HCEC 1CT (cell line): ENCODE measurements at places on chromosomes 5 and 9.

DNA sequence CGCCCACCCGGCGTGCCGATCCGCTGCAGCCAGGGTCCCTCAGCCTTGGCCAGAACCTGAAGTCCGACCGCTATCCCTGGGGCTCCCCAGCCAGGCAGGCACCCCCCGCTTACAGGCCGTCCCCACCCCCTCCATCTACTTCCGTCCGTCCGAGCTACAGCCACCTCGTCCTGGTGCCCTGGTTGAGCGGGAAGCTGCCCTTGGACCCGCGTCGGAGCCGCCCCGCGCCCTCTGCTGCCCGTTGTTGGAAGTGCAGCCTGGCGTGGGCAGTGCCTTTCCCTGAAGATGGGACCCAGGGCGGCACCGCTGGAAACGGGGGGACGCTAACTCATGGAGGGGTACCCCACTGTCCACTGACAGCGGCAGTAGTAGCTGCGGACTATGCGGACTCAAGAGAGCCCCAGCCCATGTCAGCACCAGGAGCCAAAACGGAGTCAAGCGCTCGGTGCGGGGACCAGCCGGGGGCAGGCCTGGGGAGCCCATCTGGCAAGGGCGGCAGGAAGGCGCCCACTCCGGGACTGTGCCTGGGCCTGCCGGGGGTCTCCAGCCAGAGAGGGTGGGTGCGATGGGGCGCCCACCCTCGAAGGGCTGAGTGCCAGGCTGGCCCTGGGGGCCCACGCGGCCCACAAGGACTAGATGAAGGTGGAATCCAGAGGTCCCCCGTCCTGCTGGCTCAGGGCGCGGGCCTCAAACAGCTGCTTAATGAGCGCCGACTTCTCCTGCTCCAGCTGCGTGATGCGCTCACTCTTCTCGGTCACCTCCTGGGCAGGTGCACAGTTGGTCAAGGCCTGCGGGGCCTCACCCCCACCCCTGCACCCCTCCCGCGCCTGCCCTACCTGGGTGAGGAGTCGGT, 6.1 kb downstream of the SAPCD2 start:
- DNase-seq: peak; percentile 56

DNA sequence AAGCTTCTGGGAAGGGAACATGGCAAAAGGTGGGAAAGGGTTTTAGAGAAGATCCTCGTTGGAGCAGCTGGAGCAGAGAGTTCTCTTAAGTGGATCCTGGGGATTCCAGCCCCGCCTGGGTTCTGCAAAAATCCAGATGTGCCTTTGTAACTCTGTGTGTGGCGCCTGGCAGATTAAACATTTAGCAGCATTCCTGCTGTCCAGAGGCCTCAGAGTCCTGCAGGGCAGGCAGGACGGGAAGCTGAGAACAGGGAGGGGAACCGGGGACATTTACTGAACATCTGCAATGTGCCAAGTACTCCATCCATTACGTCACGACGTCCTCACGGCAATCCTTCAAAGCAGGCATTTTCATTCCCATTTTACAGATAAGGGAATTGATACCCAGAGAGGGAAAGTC, 6.0 kb downstream of the EIF4E1B start:
- no peak for DNase-seq

DNA sequence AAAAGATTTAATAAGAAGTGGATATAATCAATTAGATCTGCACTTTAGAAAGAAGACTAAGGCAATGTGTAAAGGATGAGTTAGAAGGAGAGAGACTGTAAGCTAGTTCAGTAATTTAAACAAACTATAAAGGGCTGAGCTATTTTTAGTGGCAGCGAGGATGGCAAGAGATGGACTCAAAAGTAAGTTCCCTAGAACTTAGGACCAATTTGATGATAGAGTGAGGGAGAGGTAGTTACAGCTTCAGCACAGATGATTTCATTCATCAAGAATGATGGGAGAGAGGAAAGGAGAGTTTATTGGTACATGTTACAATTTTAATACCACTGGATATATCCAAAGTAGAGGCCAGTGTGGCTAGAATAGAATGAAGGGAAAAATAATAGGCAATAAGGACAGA, 19.1 kb downstream of the NADK2 start:
- no peak for DNase-seq

DNA sequence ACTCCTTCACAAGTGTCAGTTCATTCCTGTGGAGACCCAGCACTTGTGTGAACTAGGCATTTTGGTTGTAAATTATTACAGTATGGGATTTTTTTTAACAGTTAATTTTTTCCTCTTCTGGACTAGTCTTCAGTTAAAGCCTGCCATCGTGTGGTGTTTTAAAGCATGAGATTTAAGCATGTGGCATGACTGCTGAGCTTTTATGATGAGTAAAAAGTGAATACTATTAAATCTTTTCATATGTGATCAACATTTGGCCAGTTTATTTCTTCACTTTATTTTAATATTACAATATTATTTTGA, 25.0 kb downstream of the LMNB1 start:
- DNase-seq: peak; percentile 54

- DNase-seq: peak; percentile 6
Observed at GRCh38 chr5:45454114-45454513, 242.1 kb downstream of the HCN1 start.

- no peak for DNase-seq
Observed at GRCh38 chr5:56449071-56449640, 216.0 kb upstream of the ANKRD55 start.

DNA sequence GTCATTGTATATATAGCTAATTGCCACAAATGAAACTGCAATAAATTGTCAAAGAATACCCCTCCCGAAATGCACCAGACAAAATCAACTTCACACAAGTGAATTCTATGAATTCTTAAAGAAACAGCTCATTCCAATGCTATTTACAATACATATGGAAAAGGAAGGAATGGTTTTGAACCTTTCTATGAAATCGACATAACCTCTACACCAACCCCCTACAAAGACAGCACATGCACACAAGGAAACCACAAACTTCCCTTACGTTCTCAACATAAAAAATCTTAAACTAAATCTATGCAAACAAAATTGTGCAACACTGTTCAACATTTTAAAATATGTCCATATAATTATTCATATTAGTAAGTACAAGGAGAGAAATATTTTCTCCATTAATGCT, 39.2 kb downstream of the MARCHF11 start:
- peak; percentile 84 for DNase-seq

DNA sequence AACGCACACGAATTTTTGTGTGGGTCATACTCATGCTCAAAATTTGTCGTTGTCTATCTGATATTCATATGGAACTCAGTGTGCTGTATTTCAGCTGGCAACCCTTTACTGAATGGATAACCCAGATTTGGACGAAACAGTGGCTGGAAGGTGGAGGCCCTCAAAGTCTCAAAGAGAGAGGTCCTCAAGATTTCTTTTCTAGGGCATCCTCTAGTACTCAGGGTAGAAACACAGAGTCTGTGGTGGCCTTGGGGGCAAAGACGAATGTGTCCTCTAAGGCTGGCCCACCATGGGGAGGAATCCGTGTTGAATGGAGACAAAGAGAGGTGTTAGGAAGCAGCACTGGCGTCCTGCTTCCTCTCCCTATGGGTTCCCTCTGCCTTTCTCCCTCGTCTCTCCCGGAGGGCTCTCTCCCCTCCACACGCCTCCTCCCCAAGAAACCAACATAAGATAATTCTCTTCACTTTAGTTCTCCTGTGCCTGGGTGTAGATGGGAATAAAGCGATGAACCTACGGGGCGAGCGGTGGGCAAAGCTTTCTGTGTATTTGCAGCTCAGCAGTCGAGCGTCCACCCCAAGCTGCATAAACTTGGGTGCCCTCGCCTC, 333.7 kb downstream of the CWC27 start:
- peak; percentile 24 for DNase-seq

DNA sequence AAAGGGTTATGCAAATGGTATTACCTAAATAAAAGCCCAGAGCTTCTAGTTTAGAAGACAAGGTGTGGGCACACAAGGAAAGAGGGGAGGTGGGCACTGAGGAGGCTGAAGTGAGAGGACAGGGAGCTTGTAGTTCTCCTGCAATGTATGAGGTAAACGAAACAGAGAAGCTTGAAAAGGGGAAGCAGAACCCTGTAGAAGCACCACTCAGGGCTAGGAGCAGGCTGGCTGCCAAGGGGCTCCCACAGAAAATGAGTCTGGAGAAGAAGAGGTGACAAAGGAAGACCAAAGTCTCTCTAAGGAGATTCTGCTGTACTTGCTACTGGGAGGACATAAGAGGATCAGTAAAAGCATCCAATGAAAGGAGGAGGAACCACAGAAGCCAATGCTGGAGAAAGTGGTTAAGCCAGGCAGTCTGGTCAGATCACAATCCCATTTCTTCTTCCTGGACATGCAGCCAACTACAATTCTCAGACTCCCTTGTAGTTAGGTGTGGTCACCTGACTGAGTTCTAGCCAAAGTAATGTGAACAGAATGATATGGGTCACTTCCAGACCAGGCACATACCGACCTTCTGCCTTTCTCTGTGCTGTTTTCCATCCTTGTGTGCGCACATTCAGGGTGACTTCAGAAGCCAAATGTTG, 174.5 kb upstream of the MAP3K1 start:
- no peak for DNase-seq

DNA sequence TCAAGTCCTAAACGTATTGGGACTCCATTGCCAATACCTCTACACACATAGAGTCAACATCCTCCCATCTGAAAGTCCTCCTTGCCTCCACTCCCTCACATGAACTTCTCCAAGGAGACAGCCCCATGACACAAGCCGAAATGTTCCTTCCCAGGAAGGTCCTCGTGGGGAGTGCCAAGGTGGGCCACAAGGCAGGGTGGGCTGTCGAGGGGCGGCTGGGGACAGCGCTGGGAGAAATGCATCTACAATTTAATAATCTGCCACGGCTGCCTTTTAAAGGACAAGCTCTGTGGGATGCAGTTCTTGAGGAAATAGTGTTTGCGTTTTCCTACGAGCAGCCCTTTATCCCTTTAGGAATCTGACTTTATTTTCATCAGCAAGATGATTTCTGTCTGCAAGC, 138.7 kb downstream of the GABBR2 start:
- DNase-seq: no peak

DNA sequence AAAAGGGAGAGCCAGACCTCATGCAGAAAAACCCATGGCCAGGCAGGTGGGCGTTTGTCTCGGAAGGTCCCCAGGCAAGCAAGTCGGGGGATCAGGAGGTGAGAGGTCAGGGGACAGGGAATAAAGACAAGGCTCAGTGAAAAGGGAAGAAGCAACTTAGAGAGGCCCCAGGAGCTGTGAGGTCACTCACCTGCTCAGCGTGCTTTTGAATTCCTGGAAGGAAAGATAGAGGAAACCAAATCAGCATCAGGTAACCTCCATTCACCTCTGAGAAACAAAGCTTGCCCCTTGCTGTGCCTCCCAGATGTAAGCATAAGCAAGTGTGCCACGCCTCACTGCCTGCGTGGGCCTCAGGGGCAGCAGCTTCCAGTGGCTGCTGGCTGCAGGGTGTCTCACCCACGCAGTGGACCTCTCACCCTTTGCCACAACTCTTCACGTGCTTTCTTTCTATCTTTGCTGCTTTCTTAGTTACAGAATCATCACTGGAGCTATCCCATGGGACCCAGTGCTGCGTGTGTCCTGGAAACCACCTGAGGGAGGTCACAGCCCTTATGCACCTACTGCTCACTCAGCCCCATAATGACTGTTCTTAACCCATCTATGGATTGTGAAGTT, 6.0 kb downstream of the TRIM7 start:
- DNase-seq: no peak

GRCh38 chr5:131609774-131610173, 25.3 kb downstream of the RAPGEF6 start:
- peak; percentile 23 for DNase-seq

GRCh38 chr5:1867114-1867814, 15.5 kb downstream of the IRX4 start:
- DNase-seq: no peak

- DNase-seq: no peak
Observed at GRCh38 chr9:131784748-131785501, 45.0 kb upstream of the RAPGEF1 start.

DNA sequence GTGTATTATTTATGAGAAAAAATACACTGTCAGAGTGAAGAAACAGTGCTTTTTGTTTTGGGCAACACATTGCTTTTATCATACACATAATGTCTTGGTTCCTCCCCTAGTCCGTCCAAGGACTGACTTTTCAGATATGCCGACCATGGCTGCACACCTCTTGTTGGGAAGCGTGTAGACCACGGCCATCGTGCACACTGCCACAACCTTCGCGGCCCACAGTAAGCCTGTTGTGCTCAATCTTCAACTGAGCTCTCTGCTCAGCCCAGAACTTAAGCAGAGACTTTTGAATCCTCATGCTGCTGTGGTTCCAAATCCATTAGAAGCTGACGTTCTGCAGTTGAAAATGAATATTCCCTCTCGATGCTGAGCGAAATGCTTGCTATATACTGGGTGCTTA, 157.6 kb upstream of the IRX2 start:
- no peak for DNase-seq
